ENCODE measurements at places on chromosomes 5 and 9.

DNA sequence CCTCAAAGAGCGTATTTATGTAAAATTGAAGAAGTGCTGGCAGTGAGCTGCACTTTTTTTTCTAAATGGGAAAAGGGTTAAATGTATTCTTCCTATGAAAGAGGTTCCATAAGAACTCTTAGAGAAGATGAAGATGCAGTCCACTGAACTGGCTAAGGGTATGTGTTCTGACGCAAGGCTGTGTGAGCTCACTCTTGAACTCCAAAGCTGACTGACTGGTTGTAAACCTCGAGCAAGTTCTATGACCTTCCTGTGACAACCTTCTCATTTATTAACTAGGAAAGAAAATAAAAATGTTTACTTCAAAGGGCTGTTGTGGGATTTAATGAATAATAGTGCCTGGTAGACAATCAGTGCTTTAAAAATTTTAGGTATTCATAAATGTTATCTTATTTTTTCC, 46.7 kb downstream of the POC5 start:
- no peak for DNase-seq

DNA sequence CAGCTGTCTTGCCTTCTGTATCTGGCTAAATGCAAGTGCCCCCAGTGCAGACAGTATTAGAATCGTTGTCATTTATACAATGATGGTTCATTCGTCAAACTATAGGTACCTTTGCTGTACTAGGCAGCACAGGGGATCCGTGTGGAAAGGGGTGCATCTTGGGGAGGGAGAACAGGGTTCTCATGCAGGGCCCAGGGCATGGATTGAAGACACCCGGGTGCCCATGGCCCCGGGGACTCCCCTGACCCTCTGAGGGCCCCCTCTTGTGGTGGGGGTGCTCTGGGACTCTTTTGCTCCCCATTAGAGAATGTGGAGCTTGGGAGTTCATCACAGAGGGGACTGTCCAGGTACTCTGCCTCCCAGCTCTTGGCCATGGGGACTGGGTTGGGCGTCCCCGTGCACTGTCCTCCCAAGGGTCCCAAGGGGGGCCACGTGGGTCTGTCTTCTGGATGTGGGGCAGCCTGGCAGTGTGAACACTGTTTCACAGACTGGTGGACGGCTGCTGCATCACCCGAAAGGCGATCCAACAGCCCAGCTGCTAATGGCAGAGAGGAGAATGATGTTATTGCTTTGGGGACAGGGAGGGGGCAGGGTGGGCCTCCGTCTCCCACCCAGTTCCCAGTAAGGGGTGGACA, 36.9 kb upstream of the RXRA start:
- DNase-seq = no peak

DNA sequence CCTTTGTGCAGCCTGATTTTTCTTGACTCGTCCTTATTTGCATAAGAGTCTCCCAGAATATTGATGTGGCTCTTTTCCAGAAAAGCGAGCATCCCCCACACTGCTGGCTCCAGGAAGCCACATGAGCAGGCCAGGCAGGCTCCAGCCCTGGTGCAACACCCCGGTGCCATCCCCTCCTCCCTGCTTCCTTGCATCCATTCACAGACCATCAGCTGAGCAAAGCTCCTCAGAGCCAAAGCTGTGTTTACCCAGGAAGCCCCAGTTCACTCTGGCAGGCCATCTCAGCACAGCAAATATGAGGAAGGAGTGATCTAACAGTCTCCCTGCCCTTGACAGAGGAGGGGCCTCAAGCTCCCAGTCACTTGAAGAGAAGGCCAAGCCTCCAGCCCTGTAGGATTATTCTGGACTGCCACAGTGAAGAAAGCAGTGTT, 34.4 kb downstream of the INSYN2B start:
- DNase-seq = no peak

- DNase-seq = no peak
These were observed 31.6 kb upstream of the GARNL3 start for GRCh38 chr9:127232833-127233549.

GRCh38 chr9:133633681-133634080, 2.5 kb upstream of the DBH start:
- DNase-seq = no peak

DNA sequence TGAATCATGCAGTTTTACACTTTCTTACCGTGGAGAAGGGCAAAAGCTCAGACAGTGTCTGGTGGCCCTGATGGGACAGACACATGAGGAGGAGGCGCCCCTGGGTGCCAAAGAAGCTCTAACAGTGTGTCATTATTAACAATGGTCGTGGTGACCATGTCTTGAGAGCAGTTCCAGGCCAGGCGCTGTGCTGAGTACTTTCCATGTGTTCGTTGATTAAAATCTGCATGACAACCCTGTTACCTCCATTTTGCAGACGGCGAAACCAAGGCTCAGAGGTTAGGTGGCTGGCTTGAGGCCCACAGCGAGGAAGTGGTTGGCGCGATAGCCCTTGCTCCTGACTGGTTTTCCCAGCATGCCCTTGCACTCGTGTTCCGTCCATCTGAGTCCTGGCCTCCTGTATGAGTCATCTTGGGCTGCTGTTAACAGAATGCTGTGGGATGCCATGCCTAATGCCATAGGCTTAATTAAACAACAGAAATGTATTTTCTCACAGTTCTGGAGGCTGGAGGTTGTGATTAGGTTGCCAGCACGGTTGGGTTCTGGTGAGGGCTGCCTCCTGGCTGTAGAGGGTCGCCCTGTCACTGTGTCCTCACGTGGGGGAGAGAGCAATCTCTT, 92.0 kb downstream of the AMBP start:
- DNase-seq = no peak

GRCh38 chr9:18981476-18982261, 51.3 kb downstream of the SAXO1 start:
- DNase-seq = no peak

GRCh38 chr5:107869438-107870115, 198.8 kb upstream of the EFNA5 start:
- no peak for DNase-seq

- DNase-seq = no peak
These were observed 339.7 kb upstream of the CLINT1 start for GRCh38 chr5:158198636-158199035.

GRCh38 chr5:104241046-104241445, 678.5 kb upstream of the NUDT12 start:
- no peak for DNase-seq

GRCh38 chr9:127936347-127936852, 1.3 kb downstream of the DPM2 start:
- DNase-seq = no peak

GRCh38 chr9:93830606-93831005, 124.5 kb downstream of the BARX1 start:
- DNase-seq = no peak

- no peak for DNase-seq
These were observed 130.9 kb downstream of the HTR1A start for GRCh38 chr5:63831381-63831780.

Measured in stimulated activated CD8-positive, alpha-beta memory T cell treated with anti-CD3 and anti-CD28 coated beads, Interleukin-4, amount 100 ng/mL, for 4 hours (primary cell).